Peyer's patch (tissue), 4 donors: ENCODE measurements at places on chromosomes 12 and 14. TPM values are rescaled to one million over a fixed set of nuclear protein-coding genes. Genes with fewer than 3 reads are reported as not detected.

The RESF1 gene
- 131 TPM for total RNA-seq

The CCDC175 gene
- total RNA-seq: not detected

The MAP1LC3B2 gene
- total RNA-seq: not detected

The ZCCHC8 gene
- total RNA-seq: 20.5 TPM

The FAR2 gene
- total RNA-seq: 41.6 TPM

The FOXG1 gene
- total RNA-seq: not detected

The HOXC12 gene
- total RNA-seq: not detected

The MORN3 gene
- total RNA-seq: not detected

- peak; percentile 34 for DNase-seq
Measured at GRCh38 chr14:69318241-69318640, 58.3 kb downstream of the GALNT16 start.

DNA sequence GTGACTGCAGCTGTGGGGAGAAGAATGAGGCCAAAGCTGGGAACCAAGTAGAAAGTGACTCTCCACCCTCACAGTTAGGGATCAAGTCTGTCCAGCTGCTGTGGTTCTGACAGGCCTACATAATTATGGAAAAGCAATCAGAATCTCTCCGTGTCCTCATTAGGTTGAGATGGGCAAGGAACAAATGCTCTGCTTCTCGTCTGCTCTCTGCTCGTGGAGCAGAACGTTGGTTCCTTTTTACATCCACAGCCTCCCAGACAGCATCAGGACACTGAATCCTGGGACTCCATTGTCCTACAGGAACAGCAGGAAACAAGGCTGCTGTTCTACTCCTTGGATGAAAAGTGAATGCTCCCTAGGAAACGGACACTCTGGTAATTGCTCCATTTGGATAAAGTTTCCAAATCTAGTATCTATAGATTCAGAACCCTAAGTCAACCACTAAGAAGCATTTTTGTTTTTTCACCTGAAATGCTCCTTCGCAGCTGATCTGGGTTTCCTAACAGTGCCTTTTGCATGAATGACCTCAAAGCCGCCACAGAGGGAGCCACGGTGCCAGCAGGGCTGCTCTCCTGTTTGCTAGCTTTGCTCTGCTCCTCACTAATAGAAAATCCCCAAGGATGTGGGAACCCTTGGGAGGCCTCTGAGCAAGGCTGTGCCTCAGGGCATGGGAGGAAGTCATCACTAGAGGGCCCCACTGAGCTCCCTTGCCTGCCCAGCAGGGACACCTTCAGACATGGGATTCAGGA is 102.0 kb downstream of the EGLN3 start:
- no peak for DNase-seq

- DNase-seq: no peak
Measured at GRCh38 chr12:30169839-30170591, 386.3 kb upstream of the TMTC1 start.

DNA sequence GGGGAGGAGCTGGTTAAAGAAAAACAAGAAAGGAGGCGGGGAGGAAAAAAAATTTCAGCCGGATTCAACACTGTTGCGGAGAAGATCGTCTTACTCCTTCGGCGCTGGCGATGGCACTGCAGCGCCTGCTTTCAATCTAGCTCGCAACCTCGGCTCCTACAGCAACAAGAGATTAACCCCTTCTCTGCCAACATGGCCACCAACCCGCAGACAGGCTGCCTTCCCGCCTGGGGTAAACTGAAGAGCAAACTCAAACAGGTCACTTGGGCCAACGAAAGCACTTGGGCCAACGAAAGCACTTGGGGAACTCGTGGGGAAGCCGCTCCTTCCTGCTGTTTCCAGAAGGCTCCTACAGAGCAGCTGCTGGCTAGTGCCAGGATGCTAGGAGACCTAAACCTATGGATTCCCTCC is 73.7 kb downstream of the CIT start:
- no peak for DNase-seq

DNA sequence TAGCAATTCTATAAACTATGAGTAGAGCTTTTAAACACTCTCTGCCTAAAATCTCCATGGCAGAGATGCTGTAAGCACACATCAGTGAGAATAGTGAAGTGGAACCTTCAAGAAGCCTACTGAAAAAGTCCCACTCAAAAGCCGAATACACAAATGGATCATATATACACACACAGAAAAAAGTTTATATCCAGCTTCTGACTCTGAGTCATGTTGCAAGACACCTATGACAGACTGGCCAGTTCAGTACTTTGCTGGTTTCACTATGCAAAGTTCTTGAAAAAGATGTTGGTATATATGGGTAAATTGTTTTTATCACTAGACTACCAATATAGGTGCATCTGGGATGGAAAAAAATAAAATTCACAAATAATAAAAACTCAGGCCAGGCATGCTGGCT is 126.1 kb downstream of the KCNK10 start:
- no peak for DNase-seq

DNA sequence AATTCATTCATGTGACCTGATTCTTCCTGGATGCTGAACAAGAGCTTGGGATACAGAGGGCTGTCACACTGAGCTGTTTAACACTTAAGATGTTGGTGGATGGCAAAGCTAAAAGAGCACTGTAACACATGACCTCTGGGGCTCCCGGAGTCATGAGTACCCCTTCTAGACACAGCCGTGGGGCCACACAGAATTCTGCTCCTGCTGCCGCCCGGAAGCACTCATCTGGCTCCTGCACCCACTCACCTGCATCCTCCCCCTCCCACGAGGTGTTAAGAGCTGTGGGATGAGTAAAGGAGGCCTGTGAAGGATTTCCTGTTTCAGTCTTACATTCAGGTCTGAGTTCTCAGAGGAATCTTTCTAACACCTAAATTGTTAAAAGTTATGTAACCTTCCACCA is 78.0 kb upstream of the SSTR1 start:
- DNase-seq: no peak

DNA sequence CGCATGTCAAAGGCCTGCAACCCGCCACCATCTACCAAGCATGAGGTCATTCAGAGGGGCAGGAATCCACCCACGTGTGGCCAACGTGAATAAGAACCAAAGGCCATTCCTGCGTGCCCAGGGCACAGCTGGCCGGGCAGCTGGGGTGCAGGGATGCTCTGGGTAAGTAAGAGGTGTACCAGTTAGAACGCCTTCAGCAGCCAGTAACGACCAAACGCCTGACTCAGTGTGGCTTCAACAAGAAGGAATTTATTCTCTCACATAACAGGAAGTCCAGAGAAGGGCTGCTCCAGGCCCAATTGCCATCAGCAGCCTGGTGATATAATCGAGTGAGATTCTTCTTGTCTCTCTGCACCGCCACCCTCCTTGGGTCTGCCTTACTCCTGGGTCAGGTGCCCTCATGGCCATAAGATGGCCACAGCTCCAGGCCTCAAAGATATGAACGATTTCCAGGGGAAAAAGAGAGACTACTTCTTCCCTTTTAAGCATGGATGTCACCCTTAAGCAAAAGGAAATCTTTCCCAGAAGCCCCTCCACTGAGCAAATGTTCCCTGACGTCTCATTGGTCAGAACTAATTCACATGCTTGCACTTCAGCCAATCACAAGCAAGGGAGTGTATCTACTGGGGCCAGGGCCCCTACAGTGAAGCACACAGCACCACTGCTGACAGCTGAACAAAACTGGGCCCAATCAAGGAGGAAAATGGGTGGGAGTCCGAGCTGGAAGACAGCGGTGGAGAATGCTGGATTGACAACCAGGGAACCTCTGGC is 7.3 kb downstream of the TTC7B start:
- DNase-seq: no peak

GRCh38 chr14:96821501-96821900 is 24.3 kb downstream of the VRK1 start:
- no peak for DNase-seq

GRCh38 chr12:56521209-56521589 is 421 bp upstream of the RBMS2 start:
- DNase-seq: no peak

GRCh38 chr12:15708396-15709076 is 80.7 kb downstream of the EPS8 start:
- no peak for DNase-seq

DNA sequence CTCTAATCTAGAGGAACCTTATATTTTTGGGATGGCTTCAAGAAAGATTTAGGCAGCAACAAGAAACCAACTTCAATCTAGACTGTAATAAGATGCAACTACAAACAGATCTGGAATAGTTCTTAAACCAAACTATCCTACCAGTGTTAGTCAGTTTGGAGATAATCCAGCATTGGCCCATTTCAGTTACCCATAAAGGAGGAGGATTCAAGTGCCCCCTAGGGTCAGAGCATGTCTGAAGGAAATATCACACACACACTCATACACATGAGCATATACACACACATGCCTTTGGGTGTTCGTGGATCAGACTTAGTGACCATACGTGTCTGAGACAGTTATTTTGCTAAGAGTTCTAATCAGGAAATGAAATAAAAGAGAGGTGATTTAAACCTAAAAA is 261.2 kb downstream of the ADAMTS20 start:
- no peak for DNase-seq

GRCh38 chr14:44741431-44741830 is 220.3 kb downstream of the KLHL28 start:
- DNase-seq: no peak

GRCh38 chr12:12689647-12690300 is 6.2 kb downstream of the GPR19 start:
- DNase-seq: no peak

DNA sequence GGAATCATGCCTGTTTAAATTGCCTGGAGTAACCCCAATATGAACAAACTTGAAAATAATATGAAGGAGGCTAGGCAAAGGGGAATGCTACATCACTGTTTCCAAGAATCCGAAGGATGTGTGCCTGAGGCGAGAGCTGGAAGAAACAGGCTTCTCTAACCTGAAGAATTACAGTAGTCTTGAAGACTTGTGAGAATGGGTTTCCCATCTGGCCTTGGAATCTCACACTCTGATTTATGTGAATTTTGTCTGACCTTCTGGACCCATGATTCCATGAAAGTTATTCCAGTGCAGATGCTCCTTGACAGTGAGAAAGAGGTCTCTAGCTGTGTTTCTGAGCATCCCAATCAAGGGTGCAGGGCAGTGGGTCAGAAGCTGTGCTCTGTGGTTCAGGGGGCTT is 122.1 kb upstream of the PARP11 start:
- DNase-seq: no peak

GRCh38 chr12:19021646-19022045 is 107.9 kb upstream of the PLEKHA5 start:
- no peak for DNase-seq

- no peak for DNase-seq
Measured at GRCh38 chr12:131910302-131911027, 16.0 kb downstream of the ULK1 start.

DNA sequence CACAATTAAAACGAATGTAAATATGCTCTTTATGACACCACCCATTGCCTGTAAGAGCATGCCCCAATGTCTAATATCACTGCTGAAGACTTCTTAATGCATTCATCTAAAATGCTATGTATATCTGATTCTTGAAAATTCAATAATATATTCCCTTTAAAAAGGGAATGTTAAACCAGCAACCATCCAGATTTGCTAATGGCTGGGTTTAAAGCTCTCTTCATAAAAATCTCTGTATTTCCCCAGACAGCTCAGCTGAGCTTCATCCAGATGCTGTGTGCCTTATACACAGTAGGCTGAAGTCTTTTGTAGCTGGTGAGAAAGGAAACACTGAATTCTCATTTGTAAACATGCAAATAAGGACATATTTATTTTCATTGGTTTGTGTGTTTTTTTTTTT is at the start of gene TAS2R14:
Gene TAS2R14, minus strand, starts transcription at position 101 of the 400 bp plus-strand sequence. Its CDS starts 56 bp downstream, at position 45.
- DNase-seq: no peak

DNA sequence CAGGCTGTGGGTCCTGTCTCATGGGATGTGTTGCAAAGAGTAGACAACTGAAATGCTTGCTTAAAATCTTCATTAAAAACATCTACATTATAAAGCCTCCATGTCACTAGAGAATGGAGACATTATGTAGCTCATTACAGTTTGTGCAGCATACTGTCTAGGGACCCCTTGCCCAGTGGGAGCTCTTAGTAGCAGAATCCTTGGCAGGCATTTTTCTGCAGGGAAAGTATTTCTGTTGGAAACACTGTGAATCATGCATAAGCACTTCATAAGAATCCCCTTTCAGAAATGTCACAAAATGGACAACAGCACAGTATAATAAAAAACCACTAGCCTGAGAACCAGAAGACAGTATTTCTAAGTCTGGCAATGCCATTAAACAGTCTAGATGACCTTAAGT is 174.3 kb downstream of the MGAT4C start:
- no peak for DNase-seq

DNA sequence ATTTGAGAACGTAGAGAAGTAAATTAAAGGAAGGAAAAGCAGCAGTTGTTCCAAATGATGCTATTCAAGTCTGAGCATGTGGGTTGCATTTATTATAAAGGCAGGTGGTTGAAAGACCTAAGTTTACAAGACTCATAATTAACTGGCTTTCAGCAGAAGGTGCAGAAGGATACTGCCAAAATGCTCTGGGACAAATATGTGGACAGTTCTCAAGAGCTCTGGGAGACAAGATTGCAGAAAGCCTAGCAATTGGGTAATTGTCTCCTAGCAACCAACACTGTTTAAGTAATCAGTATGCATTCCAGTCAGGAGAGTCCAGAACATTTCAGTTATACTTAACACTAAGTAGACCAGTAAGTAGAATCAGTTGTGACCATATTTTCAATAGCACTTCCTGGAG is 131.5 kb downstream of the GPR135 start:
- DNase-seq: no peak

DNA sequence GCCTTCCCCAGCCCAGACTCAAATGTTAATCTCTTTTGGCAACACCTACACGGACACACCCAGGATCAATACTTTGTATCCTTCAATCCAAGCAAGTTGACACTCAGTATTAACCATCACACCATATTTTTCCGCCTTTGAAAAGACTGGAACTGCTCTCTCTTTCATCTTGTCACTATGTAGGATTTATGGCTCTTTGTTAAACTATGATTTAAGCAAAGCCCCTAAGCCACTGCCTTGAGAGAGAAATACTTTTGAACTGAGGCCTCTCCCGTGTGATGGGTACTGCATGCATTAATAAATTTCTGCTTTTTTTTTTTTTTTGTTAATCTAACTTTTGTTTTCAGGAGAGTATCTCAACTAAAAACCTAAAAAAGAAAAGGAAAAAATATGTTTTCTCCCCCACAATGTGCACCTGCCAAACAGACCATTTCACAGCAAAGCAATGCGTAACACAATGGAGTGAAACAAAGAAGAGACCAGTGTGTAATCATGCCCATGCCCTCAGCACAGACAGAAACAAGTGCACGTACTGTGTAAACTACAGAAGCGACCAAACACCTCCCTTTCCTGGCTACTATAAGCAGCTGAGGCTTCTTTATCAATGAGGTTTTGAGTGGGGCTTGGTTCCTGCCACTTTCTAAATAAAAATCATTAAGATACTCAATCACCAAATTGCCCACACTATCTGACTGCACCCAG is 28.3 kb upstream of the ETFBKMT start:
- no peak for DNase-seq

DNA sequence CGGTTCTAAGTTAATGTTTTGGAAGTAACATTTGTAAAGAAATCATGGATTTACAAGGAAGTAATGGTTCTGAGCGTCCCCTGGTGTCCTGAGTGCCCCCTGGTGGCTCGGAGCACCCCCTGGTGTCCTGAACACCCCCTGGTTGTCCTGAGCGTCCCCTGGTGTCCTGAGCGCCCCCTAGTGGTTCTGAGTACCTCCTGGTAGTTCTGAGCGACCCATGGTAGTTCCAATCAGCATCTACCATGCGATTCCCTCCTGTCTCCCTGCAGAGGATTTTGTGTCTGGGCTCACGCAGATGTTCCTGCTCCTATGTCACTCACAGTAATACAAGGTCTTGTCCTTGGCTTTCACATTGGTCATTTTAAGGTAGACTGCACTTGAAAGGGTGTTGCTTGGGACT is 1352.9 kb downstream of the TMEM121 start:
- DNase-seq: no peak

- peak; percentile 64 for DNase-seq
Measured at GRCh38 chr12:116759783-116760621, 21.9 kb downstream of the RNFT2 start.

- no peak for DNase-seq
Measured at GRCh38 chr12:17020765-17021164, 414.8 kb upstream of the LMO3 start.
